ENCODE measurements at places on chromosomes 3 and 15.

GRCh38 chr3:169384573-169384972 is 278.9 kb downstream of the MECOM start:
- DNase-seq: no peak

- DNase-seq: no peak
These were observed 66.3 kb upstream of the BBX start for GRCh38 chr3:107456501-107456900.

DNA sequence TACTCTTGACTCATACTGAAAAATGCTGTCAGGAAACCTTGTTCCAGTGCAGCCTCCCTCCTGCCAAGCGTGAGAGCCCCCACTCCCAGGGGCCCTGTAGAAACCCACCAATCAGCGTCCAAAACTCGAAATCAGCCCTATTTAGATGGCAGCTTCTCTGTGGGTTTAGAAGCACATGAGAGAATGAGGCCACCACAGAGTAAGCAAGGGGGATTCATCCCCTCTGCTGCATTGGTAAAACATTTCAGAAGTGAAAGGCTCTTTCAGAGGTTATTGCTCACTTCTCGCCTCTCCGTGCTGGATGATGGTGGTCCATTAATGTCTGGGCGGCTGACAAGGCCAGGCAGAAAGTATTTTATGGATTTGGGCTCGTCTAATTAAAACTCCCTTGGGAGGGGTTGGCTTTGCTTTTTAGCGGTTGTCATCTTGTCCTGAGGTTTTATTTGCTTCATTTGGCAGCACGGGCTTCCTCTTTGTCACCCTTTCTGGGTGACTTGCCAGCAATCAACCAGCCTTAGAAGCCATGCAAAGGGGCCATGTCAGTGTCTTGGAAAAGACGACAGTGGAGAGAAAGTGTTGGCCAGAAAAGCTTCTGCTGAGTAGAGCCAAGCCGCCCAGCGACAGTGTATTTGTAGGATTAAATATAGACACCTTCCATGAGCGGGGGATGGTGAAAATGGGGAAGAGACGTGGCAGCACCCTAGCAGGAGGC is 145.5 kb downstream of the ATP10A start:
- no peak for DNase-seq

GRCh38 chr3:23644676-23645075 is 161.1 kb upstream of the UBE2E1 start:
- no peak for DNase-seq

GRCh38 chr3:100105501-100105900 is 8.8 kb downstream of the FILIP1L start:
- DNase-seq: no peak

DNA sequence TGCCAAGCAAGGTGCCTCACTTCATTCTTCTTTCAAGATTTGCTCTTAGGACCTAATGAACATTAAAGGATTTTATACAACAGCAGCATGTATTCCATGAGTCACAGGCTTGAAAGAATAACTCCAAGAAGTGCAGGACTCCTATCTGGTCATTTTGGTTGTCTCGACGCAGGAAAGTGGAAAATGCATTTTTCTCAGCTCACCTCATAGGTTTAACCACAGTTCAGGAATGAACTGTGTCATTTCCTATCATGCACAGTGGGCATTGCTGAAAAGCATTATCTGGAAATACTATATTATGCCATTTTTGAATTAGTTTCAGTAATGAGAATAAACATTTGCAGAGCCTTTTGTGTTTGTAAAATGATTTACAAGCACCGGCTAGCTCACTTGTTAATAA is 98.7 kb upstream of the BFSP2 start:
- no peak for DNase-seq

GRCh38 chr3:172257648-172258400 is 190.4 kb downstream of the GHSR start:
- no peak for DNase-seq

GRCh38 chr3:69352305-69353087 is 33.4 kb downstream of the FRMD4B start:
- no peak for DNase-seq

DNA sequence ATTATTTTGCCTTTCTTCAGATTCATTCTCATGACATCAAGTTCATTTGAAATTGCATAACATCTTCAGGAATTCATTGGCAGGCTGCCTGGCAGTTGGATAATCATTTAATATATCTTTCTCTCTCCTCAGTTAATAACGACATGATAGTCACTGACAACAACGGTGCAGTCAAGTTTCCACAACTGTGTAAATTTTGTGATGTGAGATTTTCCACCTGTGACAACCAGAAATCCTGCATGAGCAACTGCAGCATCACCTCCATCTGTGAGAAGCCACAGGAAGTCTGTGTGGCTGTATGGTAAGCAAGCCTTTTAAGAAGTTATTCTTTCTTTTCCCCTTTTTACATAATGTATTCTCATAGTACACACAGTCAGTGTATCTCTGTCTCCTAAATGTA is 38.2 kb downstream of the TGFBR2 start:
- peak; percentile 59 for DNase-seq

GRCh38 chr3:144586382-144586781 is 614.8 kb downstream of the DIPK2A start:
- DNase-seq: no peak

DNA sequence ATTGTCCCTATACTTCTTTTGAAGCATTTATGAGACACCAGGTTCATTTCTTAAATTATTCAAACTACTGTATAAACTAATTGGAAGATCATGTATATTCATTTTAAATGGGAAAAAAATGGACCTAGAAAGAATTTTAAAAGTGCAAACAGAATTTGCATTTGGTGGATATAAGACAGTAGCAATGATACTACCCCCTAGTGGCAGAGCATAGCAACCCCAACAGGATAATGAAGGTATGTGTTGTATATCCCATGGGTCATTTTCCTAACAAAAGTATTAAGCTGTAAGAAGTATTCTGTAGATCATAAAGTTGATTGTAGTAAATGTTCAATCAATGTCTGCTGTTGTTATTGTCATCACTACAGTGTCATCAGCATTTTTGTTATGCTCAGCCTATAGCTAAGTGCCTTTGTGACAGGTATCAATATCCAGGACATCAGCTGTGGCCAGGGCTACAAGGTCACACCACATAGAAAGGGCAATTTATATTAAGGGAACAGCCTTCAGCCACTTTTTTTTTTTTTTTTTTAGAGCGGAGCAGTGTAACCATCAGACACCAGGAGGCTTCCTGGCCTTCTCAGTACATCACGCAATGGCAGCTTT is 175.8 kb downstream of the FOXB1 start:
- peak; percentile 2 for DNase-seq

DNA sequence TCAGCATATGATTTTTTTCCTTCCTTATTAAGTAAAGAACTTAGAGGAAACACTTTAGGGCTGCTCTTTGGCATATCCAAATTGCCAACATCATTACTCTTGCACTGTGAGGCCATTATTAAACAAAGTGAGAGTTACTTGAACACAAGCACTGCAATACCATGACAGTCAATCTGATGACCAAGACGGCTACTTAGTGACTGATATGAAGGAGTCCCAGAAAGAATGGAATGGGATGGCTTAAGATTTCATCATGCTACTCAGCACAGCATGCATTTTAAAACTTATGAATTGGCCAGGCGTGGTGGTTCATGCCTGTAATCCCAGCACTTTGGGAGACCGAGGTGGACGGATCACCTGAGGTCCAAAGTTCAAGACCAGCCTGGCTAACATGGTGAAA is 55.2 kb downstream of the FAM98B start:
- DNase-seq: no peak

DNA sequence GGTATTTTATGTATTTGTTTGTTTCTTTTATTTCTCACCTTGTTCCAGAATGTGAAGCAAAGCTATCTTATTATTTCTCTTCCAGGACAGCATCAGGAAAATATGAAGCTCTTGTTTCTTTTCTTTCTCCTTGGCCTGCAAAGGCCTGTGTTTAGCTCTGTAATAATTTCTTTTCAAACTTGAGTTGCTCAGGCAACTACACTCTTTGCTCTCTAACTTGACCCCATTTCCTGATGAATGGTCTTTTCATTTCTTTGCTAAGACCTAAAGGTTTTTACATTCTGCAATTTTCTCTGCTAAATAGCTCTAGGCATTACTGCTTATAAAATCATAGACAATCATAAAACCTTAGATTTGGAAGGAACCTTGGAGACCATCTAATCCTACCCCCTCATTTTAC is 26.2 kb upstream of the ZNF770 start:
- no peak for DNase-seq

- no peak for DNase-seq
These were observed 49.1 kb downstream of the KLHL25 start for GRCh38 chr15:85745525-85746150.

DNA sequence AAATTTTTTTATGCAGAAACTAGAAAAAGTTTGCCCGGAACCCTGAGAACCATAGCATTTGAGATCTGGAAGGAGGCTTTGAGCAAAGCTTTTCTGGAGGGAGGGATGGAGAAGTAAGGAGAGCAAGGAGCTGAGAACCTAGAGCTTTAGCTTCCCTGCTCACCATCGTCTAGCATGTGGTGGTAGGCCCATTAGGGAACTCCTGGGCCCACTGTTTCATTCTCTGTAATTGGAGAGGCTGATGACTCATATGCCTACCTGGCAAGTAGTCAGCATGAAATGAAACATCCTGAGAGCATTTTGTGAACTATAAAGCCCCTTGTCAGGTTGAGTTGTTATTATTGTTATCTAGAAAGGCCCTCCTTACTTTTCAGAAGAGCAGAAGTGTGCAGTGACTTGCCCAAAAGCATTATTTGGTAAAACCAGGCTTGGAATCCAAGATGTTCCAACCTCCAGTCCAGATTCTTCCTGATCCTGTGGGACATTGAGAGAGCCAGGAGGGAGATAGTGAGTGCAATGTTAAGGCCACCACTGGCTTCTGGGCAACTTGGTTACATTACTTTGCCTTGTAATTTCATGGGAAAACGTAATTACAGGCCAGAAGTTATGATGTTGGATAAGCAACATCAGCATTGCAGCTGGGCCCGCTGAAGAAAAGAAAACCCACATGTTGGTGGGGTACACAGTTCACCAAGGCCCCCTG is 104.5 kb upstream of the BFSP2 start:
- no peak for DNase-seq

- no peak for DNase-seq
These were observed 1.7 kb downstream of the SEMA3B start for GRCh38 chr3:50270422-50271224.

GRCh38 chr15:40902605-40903561 is 8.6 kb downstream of the VPS18 start:
- DNase-seq: no peak

- no peak for DNase-seq
These were observed 1.3 kb downstream of the CHST13 start for GRCh38 chr3:126525091-126525852.

- no peak for DNase-seq
These were observed 103.1 kb downstream of the TLE3 start for GRCh38 chr15:69994429-69995205.

DNA sequence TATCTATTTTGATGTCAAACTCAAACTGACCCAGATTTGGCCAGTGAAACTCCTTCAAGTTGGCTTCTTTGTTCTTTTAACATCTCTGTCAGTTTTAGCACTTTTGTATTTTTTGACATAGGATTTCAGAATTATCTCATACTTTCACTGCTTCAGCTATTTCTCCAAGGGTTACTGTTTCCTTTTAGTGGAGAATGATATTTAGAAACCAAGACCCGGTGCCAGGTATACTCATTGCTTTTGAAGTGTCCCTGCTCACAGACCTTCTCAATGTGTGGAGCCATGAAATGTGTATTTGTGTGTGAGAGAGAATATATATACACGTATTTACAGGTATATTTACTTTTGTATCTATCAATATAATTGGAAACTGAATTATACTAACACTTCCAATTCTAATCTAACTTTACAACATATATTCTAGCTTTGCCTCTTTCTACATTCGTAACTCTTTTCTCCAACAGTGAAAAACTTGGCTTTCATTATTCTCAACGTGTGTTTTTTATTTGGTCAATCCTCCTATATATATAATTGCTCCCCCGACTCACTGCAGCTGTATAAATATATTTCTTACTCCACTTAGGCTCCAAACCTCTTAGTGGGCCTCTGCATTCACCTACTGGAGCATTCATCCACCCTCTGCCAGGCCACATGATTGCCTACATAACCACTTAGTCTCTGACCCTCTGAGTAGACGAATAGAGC is 54.0 kb downstream of the OTOL1 start:
- DNase-seq: no peak

DNA sequence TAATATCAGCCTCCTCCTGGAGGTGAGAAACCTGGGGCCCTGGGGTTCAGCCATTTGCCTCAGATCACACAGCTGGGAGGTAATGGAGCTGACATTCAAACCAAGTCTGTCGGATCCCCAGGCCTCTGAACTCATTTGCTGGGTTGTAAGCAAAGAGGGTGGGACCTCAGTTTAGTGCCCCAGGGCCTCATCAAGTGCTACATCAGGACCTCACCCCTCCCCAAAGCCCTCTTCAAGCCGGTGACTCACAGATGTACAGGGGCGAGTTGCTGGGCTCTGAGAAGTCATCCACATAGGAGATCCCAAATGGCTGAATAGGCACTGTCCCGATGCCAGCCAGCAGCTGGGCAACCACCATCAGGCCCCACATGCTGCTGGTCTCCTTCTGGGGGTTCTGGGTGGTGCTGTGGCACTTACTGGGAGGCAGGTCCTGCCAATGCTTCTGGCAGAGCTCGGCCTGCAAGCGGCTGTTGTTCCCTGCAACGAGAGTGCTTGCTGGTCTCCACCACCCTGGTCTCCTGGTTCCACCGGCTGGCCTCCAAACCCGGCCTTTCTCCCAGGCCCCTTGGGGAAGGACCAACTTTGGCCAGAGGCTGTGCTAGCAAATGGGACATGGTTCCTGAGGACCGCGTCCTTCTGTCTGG is 59.2 kb upstream of the RAB6B start:
- DNase-seq: no peak

DNA sequence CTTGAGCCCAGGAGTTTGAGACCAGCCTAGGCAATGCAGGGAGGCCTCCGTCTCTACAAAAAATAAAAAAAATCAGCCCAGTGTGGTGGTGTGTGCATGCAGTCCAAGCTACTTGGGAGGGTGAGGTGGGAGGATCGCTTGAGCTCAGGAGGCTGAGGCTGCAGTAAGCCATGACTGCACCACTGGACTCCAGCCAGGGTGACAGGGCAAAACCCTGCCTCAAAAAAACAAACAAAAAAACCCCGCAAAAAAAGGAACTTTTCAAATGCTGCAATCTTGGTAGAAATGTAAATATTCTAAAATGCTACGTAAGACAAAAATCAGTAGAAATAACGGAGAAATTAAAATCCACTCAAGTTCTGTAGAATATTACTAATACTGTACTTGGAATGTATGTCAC is 108.1 kb upstream of the MELTF start:
- DNase-seq: no peak

GRCh38 chr3:71989165-71989564 is 204.2 kb upstream of the PROK2 start:
- no peak for DNase-seq

- no peak for DNase-seq
These were observed 252.6 kb upstream of the LYSMD4 start for GRCh38 chr15:99985878-99986277.

- no peak for DNase-seq
These were observed 7.3 kb downstream of the FAM98B start for GRCh38 chr15:38461066-38461833.

- no peak for DNase-seq
These were observed 299.5 kb downstream of the IL5RA start for GRCh38 chr3:2810723-2811122.
